ENCODE measurements at places on chromosomes 6 and 20.

GRCh38 chr6:170021579-170021978, 269.3 kb downstream of the DLL1 start:
- no peak for DNase-seq

- DNase-seq: peak; percentile 62
Measured at GRCh38 chr6:29602564-29603361, 17.8 kb downstream of the OR2H2 start.

GRCh38 chr6:55511122-55511800, 67.7 kb downstream of the HMGCLL1 start:
- no peak for DNase-seq

DNA sequence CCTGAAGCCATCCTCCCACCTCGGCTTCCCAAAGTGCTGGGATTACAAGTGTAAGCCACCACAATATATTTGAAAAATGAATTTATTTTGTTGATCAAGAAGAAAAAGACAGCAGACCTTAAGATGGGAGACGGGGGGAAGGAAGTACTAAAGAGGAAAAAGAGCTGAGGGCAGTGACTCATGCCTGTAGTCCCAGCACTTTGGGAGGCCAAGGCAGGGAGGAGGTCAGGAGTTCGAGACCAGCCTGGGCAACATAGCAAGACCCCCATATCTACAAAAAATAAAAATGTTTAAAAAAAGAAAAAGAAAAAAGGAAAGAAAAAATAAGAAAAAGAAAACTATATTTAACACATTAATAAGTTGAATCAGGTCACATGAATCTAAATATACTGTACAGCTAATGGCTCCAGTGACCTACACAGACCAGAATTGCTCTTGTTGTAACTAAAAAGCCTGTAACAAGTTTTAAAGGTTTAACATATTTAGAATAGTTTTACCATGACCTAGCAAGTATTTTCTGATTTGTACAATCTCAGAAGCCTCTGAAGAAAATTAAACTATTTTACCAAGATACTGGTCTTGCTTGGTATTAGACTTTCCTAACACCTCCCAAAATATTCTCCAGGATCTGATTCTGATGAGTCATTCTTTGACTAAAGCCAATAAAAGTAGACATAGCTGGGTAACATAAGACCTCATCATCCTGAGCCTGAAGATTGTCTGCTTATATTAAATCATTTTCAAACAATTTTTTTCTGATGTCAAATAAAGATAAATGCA, 4.3 kb upstream of the AKIRIN2 start:
- DNase-seq: no peak

- no peak for DNase-seq
Measured at GRCh38 chr20:31747640-31748039, 8.6 kb downstream of the TPX2 start.

GRCh38 chr20:23226612-23227265, 123.9 kb upstream of the NXT1 start:
- no peak for DNase-seq

- no peak for DNase-seq
Measured at GRCh38 chr6:158837684-158838625, 18.8 kb upstream of the EZR start.

DNA sequence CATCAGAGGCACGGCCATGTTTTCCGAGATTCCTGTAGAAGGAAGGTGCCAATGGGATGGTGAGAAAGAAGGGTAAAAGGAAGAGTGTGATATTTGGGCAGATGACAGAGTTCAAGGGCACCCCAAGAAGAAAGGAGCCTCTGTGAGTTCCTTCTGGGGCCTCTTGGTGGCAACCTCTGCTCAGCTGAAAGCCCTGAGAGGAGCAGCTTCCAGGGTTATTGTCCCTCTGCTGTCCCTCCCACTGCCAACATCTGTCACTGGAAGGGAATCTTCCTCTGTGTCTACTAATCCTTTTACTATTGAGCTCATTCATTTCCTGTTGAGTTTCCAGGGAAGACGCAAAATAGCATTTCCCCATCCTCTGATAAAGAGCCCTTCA, 40.0 kb upstream of the KCNK16 start:
- DNase-seq: no peak

GRCh38 chr20:12383821-12384220, 466.1 kb downstream of the BTBD3 start:
- no peak for DNase-seq

DNA sequence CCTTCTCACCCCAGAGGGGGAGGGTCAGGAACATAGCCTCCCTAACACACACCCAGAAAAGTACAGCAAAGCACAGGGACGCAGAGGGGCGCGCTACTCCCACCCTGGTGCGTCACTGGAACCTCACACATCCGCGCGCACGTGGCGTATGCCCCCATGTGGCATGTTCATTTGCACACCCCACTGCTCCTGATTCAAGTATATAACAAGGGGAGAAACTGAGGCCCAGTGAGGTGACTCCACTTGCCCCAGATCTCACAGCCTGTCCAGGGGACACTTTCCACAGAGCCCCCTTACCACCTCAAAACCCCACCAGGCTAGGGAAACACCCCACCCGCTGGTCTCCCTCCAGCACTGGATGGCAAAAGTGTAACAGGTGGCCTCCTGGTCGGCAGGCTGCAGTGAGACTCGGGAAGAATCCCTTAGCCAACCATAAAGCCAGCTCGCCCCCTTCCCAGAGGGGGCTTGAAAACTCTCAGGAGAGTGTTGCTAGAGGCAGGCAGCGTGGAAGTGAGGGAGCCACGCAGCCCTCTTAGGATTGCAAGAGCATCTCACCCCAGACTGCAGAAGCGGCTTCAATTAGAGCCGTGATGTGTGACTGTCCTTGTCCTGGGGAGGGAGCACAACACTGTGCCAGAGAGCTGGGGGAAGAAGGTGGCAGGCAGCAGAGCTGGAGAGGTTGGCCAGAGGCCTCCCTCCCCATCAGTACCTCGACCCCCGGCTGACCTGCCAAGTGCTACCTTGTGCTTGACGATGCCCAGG, at the start of gene GRM4:
GRM4 (minus strand) TSS at position 67 of the 762 bp plus-strand sequence. CDS start 12,591 bp downstream, outside the sequence.
- peak; percentile 15 for DNase-seq

GRCh38 chr6:64520050-64520449, 884.4 kb downstream of the PHF3 start:
- DNase-seq: no peak

GRCh38 chr6:122787721-122788120, 1.3 kb upstream of the SMPDL3A start:
- DNase-seq: no peak

GRCh38 chr20:11852811-11853210, 64.9 kb upstream of the BTBD3 start:
- DNase-seq: no peak

DNA sequence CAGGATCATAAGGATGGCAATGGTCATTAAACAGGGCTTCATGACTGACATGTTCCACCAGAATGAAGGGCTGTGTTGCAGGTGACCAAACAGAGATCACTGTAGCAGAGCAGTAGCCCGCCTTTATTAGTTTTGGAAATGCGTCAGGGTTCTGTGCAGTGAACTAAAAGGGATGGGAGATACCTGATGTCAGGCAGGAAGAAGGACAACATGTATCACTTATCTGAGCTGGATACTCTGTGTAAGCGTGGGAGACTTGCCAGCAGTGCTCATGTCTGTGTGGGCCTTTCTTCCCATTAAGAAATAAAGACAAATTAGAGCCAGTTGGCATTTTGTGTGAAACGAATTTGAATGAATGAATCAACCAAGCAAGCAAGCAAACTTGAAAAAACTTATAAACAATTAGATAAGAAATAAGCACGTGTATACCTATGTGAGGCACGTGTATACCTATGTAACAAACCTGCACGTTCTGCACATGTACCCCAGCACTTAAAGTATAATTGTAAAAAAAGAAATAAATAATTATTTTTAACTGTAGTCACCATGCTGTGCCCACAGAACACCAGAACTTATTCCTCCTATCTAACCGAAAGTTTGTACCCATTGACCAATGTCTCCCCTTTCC, at the start of gene DEFB116:
DEFB116 (minus strand) TSS at position 51 of the 628 bp plus-strand sequence; CDS start at position 51, 0 bp downstream.
- DNase-seq: no peak

DNA sequence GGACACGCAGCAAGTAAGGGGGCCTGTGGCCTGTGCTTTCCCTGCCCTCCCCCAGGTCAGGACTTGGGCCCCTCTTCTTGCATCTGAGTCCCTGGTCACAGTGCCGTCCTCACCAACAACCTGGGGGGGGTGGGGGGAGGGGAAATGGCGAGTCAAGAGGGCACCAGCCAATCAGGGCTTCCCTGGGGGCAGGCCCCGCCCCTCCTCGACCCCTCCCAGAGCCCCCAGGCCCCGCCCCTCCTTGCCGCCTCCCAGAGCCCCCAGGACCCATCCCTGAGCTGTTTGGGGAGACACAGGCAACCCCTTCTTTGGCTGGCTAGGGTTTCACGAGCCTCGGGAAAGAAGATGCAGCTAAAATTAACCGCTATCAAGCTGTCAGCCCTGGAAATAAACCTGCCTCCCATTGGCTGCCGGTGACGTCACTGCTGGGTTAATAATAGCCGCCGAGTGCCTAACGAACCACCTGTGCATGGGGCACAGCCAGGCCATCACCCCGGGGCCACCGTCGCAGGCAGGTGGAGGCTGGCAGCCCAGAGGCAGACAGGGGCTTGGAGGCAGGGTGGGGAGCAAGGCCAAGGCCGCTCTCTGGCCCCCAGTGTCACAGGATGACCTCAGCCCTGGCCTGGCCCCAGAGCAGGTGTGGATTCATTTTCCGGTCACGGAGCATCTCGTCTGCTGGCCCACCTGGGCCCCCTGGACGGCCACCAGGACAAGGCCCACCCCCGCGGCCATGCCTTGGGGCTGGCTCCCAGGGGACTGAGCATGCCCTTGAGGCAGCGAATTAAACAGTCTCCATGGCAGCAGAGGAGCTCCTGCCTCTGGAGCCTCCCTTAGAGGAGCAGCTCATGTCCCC, 3.2 kb upstream of the EEF1A2 start:
- peak; percentile 71 for DNase-seq

DNA sequence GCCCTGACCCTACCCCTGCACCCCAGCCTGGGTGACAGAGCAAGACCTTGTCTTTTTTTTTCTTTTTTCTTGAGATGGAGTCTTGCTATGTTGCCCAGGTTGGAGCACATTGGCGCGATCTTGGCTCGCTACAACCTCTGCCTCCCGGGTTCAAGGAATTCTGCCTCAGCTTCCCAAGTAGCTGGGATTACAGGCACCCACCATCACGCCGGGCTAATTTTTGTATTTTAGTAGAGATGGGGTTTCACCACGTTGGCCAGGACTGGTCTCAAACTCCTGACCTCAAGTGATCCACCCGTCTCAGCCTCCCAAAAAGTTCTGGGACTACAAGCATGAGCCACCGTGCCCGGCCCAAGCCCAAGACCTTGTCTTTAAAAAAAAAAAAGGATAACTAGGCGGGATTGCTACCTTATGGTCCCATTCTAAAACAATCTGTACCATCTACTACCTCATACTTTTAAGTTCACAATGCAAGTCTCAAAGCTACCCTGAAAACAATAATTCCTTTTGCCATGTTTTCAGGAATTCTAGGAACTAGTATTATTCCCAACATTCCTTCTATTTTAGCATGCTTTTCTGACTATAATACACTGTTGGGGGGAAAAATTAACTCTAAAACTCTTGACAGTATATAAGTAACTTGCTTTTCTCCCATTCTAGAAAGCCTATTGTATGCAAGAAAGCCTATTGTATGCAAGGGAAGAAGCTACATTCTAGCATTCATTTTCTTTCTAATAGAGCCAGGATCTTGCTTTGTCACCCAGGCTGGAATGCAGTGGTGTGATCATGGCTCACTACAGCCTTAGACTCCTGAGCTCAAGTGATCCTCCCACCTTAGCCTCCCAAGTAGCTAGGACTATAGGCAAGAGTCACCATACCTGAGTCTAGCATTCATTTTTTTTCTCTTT, 6.6 kb downstream of the TUBB start:
- no peak for DNase-seq

DNA sequence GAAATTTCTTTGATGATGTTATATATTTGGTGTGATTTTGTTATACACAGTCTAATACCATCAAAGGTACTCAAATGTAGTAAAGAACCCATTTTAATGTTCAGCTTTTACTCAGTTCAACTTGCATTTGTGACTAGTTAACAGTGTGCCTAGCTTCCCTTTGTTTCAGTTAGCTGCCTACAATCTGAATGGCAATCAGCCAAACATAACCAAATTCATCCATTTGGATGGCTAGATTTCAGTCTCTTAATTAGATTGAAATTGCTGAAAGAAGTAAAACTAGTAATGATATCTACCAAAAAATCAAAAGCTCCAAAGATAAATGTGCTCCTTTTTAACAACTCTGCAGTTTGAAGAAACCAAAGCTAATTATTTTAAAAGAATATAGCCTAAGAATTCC, 6.9 kb downstream of the EPHA7 start:
- no peak for DNase-seq

DNA sequence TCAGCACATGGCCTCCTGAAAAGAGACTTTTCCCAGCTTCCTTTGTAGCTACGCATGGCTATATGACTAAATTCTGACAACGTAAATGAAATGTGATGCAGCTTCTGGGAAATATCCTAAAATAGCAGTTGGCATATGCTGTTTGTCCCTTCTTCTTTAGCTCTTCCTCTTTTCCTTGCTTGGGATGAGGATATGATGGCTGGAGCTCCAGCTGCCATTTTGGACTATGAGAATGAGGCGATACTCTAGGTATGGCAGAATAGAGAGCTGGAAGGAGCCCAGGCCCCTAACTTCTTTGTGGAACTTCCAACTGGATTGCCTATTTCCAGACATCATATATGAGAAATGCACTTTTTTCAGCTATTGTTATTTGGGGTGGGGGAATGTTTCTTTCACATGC, 5.3 kb upstream of the ZFP64 start:
- no peak for DNase-seq

DNA sequence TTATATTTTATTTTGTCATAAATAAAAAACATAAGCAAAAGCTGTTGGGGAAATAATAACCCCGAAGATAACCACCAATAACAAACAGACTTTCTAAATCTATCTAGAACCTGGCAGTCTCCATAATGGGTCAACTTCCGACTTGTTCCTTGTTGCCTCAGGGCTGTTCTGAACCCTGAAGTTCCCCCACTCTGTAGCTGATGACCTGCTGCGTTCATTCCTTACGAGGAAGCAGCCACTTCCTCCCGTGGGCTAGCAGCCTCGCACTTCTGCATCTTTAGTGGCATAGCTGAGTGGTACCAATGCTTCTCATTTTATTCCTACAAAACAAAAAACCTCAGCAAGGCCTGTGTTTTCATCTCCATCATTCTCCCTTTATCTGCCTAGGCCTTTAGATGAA, 103.0 kb downstream of the PLEKHG1 start:
- no peak for DNase-seq

- DNase-seq: no peak
Measured at GRCh38 chr6:163962627-163963117, 548.2 kb downstream of the QKI start.

DNA sequence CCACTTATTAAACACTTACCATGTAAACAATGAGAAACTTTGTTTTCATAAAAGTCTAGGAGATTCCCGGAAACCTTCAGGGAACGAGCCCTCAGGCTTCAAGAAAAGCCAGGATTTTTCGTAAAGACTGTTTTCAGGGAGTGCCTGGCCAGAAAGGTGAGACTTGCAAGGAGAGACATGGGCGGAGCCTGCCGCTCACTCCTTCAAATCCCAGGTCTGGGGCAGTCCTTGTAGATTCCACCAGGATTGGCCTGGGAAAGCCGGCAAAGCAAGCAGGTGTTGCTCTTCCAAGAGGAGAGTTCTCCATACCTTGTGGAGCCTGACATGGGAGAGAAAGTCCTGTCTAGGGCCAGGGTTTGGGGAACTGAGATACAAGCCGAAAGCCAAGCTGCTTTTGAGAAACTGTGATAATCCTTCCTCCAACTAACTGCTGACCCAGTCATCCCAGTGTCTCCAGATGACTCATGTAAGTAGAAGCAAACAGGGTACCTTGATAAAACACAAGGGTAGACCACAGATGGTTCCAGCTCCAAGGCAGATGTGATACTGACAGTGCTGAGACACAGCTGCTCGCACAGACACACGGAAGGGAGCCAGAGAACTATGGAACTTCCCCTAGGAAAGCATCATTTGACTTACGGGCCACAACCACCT, 69.4 kb upstream of the NAA20 start:
- no peak for DNase-seq
